Upper lobe of right lung (tissue), 1 donor: ENCODE measurements at places on chromosomes 16 and 17. TPM values are rescaled to one million over a fixed set of nuclear protein-coding genes. Genes with fewer than 3 reads are reported as not detected.

Gene CTRB1
- total RNA-seq = not detected

Gene NRN1L
- total RNA-seq = 0.69 TPM

Gene ZNF750
- 5.6 TPM for total RNA-seq

Gene CCL3
- 9.9 TPM for total RNA-seq

Gene PRSS53
- 1.8 TPM for total RNA-seq

- DNase-seq = peak; percentile 86
Observed at GRCh38 chr17:41738077-41738800, 3.8 kb upstream of the HAP1 start.

GRCh38 chr17:14499976-14500375 lies 199.1 kb downstream of the HS3ST3B1 start:
- DNase-seq = no peak

- no peak for DNase-seq
Observed at GRCh38 chr17:77610518-77610893, 348.0 kb upstream of the TNRC6C start.

DNA sequence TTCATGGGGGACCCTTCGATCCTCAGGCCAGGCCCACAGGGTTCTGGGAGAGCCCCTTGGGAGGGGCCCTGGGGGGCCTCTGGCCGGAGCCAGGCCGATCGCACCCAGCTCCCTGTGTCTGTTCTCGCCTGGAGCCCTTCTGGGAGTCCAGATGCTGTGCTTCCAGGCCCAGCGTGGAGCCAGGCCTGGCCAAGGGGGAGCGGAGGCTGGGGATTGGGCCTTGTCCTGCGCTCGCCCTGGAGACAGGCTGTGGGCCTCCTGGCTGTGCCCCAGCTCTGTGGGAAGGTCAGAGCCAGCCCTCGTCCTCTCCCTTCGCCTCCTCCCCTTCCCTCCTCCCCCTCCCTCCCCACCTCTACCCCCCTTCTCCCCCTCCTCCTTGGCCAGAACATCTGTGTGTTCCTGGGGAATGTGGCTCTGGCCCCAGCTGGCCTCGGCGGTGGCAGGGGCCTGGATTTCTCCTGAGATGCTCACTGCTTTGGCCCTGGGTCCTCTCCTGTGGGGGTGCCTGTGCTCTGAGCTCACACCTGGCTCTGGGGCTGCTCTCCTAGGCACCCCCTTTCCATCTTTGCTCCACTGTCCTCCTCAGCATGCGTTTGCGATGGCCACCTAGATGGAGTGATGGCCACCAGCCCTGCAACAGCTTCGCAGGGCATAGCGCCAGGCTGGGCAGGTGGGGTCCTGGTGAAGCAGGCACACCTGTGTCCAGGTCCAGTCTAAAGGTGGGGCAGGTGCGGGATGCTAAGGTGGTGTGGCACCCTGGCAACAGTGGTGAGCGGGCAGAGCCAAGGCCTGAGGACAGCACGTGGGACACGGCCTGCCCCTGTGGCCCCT lies 90.6 kb upstream of the CIBAR2 start:
- no peak for DNase-seq

GRCh38 chr17:37608351-37609169 lies 658 bp downstream of the SYNRG start:
- DNase-seq = no peak

GRCh38 chr16:64339052-64339770 lies 782.7 kb downstream of the CDH11 start:
- DNase-seq = no peak

- DNase-seq = peak; percentile 55
Observed at GRCh38 chr17:76307299-76307965, 644 bp downstream of the QRICH2 start.

DNA sequence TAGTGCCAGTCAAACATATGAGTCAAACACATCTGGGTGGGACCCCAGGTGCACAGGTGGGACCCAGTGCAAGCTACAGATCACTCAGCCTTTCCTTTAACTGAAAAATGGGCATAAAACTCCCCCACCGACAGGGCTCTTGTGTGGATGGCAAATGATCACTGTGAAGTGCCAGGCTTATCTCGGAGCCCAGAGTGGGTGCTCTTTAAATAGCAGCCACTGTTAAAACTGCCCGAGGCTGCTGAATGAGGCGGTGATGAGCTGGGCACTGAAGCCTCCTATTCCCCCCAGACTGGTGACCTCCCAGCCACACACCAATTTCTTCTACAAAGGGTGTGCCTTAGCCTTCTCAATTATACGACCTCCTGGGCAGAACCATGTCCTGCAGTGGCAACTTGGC lies 433.8 kb downstream of the SLC39A11 start:
- no peak for DNase-seq
